ENCODE measurements at places on chromosomes 12 and 14.

DNA sequence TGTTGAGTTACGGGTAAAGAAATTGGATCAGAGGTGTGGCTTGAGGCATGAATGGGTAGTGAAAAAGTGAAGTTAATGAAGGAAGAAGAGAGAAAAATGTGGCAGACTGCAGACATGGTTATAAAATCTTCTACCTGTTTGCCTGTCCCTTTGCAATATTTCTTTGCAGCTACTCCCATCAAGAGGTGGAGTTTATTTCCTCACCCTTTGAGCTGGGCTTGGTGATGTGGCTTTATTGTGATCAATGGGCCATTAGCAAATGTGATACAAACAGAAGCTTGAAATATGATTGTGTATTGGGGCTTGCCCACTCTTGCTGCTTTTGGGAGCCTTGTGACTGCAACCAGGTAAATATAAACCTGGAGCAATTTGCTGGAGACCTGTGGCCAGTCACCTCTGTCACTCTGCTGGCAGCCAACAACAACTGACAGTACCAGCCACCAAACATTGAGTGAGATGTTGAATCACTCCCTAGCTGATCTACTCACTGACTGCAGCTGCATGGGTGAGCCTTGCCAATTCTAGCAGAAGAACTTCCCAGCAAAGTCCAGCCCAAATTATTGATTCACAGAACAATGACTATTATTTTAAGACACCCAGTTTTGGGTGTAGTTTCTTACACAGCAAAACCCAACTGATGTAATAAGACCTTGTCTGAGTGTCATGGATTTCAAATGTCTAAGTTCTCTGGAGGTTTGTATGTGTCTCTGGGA is 151.0 kb upstream of the ATP2B1 start:
- no peak for DNase-seq

- no peak for DNase-seq
Observed at GRCh38 chr12:98896938-98897337, 251.8 kb downstream of the APAF1 start.

DNA sequence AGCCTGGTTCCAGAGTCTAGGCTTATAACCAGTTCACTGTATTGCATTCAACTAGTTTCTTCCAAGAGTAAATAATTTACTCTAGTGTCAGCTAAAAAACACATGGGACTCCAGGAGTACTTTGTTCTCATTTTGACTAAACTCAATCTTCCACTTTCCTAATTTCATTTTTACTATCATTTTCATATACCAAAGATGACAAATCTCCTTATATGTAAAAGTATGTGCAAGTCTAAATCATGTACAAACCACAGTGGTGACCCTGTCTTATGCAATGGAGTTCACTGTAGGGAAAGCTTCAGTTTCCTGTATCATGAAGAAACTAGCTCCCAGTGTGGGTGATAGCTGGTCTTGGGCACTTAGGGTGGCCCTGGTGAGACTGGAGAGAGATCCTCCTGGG is 151.6 kb downstream of the HELB start:
- no peak for DNase-seq

DNA sequence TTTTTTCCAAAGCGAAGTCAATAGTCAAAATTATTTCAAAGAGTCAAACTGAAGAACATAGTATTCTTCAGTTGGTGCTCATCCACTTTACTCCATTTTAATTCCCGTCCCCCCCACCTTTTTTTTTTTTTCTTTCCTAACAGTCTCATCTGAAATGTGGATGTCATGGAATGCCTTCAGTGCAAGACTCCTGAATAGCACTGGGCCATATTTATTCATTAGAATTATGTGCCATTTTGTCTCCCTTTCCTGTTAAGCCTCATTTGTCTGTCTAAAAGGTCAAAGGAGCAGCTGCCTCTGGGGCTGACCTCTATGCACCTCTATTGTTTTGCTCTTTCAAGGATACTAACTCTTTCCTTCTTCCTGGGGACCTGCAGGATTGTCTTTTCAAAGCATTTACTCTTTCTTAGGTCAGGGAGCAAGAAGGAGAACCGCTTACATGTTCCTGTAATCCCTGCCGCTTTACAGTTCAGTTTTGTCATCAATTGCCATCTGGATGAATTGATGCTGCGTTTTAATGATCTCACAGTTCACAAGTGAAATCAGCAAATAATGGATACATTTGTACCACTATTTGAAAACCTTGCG is 310.6 kb downstream of the NPAS3 start:
- no peak for DNase-seq

DNA sequence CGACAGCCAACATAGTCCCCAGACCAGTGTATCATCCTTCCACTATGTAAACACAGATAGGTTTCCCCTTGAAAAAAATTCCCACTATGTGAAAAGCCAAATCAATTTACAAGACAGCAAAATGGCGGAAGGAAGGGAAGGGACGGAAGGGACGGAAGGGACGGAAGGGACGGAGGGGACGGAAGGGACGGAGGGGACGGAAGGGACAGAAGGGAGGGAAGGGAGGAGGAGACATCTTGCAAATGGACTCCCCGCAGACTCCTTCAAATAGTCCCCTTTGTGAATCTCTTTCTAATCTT is 75.3 kb downstream of the NINJ2 start:
- DNase-seq = no peak

DNA sequence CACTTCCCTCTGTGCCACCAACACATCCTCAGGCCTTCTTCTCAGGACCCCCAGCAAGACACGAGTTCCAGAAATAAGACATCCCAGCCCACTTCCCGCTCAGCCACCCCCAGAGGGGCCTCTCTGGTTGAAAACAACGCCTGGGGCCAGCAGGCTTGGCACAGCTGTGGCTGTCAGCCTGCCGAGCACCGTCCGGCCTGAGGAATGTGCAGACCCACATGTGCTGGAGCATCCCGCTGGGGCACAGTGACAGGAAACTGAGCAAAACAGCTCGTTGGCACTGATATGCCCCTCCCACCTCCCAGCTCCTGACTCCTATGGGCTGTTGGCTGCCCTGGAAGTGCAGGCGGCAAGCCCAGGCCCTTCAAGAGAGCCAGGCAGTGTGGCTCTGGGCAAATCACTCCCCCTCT is 1.4 kb downstream of the SYNE3 start:
- no peak for DNase-seq

- peak; percentile 61 for DNase-seq
Observed at GRCh38 chr14:77459072-77459723, 1.3 kb downstream of the AHSA1 start.

GRCh38 chr14:70416338-70416724 is 559 bp downstream of the SYNJ2BP start:
- DNase-seq = no peak

- no peak for DNase-seq
Observed at GRCh38 chr12:102569803-102570202, 89.4 kb upstream of the IGF1 start.

- no peak for DNase-seq
Observed at GRCh38 chr12:16359512-16360491, 12.4 kb downstream of the MGST1 start.

- DNase-seq = no peak
Observed at GRCh38 chr12:67433385-67434175, 164.4 kb downstream of the CAND1 start.

DNA sequence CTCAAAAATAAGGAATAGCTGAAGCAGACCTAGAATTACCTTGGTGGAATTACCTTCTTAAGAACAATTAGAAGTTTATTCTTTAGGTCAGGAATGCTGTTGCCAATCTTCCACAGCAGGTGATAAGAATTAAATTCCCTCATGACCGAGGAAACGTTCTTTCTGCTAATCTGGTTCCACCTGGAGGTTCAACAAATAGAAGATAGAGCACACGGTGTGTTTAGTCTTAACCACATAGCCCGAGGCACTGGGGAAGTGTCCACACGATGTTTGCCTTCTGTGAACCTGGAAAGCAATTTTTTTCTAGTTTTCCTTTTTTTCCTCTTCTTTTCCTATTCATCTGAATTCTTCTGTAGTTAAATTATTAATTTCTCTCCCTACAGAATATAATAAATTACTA is 906.9 kb downstream of the NRXN3 start:
- DNase-seq = no peak

DNA sequence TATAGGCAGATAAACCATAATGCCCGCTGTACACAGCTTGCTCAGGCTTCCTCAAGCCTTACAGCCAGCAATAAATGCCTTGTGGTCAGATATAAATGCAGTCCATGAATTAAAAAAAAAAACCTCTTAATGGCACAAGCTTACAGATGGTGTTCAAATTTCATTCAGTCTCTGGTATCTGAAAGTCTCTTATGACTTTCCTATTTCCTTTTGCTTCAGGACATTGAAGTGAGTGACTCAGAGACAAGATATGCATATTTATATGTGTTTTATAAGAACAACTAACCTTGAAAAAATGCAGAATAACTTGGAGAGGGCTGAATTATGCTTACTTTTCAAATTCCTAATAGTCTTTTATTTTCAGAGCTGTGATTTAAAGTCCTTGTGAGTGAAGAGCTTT is 426.9 kb upstream of the MIS18BP1 start:
- no peak for DNase-seq

DNA sequence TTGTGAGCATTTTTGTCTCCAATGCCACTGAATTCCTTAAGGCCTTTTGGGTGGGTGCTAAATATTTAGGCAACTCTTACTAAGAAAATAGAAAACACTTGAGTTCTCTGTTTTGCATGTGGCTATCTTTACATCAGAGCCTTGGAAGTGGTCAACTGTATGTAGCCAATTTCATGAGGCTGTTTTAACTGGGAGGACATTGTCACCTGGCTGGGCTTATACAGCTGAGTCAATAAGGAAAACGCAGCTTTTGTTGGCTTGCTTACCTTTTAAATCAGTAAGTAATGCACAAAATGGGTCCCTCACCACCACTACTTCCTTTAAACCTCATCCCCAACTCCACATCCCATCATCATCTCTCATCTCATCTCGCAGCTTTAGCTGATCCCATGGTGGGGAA is 194.3 kb downstream of the RGS6 start:
- no peak for DNase-seq

GRCh38 chr12:19205120-19205519 is 75.6 kb downstream of the PLEKHA5 start:
- no peak for DNase-seq

DNA sequence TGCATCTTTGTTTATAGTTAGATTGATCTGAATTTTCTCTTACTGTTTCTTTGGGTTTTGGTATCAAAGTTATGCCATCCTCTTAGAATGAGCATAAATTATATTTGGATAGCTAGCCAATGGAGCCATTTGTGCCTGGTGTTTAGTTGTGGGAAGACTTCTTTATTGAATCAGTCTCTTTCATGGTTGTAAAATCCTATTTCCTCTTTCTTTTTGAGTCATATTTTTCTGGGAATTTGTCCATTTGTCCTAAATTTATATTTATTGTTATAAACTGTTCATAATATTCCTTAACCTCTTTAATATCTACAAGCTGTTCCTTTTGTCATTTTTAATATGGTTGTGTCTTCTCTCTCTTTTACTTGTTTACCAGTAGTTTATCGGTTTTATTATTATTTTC is 462.5 kb downstream of the AEBP2 start:
- no peak for DNase-seq

- DNase-seq = no peak
Observed at GRCh38 chr12:125299840-125300239, 234.6 kb downstream of the AACS start.

DNA sequence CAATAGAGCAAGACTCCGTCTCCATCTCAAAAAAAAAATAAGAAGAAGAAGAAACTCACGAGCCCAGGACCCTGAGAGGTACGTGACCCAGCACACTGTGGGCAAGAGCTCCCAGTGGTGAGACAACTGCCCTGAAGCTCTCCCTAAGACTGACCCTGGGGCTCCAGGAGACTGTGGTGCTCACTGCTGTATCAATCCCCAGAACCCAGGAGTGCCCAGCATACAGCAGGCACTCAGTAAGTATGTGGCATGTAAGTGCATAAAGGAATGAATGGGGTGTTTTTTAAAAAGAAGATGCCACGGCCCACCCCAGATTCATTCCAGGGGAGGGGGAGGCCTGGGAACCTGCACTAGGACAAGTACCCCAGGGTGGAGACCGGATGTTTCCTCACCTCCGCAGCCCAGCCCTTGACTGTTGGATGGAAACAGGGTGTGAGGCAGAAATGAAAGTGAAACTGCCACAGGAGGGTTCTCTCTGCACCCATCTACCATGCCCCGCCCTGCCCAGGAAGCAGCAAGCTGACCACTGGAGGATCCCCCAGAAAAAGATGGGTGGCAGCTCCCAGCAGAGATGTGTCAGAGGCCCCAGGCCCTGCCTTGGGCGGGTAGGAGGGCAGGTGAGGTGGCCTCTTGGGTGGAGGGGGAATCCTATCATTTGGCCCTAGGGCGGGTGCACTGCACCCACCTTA is 12.2 kb downstream of the ITPK1 start:
- DNase-seq = peak; percentile 56

GRCh38 chr12:105616971-105617540 is 286.6 kb downstream of the C12orf75 start:
- no peak for DNase-seq

DNA sequence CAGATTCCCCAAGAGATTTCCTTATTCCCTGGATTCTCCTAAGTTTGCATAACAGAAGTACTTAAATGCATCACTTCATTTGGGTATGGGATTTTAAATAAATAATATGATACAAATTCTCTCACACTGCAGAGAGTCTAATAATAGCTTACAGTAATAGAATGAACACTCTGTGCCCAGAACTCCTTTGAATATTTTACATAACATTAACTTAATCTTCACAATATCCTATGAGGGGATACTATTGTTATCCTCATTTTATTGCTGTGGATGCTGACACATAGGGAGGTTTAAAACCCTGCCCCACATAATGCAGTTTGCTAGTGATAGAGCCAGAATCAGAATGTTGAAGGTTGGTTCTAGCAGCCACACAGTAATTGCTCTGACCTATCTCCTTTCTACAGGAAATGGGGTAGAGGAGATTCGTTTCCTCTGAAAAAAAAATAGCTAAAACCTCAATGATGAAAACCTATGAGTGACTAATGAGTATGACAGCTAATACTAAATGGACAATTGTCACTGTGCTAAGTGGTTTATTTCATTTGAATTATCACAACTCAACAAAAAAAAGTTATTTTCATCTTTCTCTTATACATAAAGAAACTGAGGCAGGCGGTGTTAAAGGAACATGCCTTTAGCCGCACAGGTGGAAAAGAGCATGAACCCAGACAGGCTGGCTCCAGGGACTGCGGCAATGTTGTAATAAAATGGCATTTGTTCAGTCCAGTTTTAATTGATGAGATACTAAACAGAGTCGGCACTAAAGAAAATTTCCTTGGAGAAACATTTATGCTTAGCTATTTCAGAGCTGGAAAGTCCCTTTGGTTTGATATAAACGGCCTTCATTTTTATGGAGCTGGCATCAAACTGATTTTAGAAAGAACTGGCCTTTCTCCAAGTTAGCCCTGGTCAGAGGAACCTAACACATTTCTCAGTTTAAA is 880.9 kb downstream of the NRXN3 start:
- no peak for DNase-seq

- no peak for DNase-seq
Observed at GRCh38 chr14:56490379-56490778, 89.2 kb upstream of the TMEM260 start.

GRCh38 chr12:130847112-130847511 is 8.1 kb upstream of the STX2 start:
- DNase-seq = no peak

DNA sequence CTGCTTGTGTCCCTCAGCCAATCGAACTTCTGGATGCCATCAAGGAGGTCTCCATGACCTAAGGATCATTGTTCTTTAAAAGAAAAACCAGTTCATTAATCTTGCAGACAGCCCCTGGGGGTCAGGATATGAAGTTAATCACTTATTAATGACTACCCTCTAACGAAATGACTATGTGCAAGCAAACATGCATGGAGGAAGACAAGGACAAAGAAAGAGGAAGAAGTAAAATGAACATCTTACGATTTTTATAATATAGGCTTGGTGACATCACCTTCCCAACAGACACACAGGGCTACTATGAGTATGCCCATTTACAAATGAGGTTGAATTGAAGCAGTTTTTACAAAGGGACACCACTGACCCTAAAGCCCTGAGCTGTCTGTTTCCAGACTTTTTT is 111.1 kb upstream of the AMIGO2 start:
- DNase-seq = no peak

Data from activated CD4-positive, alpha-beta T cell treated with anti-CD3 and anti-CD28 coated beads for 4 hours (primary cell).